ENCODE measurements at places on chromosomes 3 and 15.

GRCh38 chr3:107847791-107848190 lies 243.0 kb downstream of the CD47 start:
- no peak for DNase-seq

DNA sequence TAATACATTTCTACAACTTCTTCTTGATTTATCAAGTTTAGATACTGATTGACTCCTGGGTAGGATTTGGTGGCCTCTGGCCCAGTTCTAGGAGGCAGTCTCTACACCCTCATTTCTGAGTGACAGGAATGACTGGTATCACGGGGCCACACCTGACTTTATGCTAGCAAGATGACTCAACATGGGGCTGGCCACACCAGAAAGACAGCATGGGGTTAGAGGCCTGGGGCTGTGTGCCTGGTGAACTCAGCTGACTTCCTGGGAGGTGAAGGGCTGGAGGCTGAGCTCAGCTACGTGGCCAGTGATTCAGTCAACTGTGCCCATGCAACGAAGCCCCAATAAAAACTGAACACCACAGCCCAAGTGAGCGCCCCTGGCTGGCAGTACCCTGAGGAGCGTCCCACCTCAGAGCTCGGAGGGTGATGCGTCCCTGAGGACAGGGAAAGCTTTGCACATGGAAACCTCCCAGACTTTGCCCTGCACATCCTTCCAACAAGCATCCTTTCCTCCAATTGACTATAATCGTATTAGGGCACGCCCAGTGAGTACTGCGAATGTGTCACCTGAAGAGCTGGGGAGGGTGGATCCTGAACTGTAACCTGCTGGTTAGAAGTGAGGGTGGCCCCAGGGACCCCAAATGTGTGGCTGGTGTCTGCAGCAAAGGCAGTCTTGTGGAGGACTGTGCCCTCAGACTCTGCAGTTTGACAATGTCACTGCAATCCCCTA lies 57.2 kb downstream of the NIPA2 start:
- no peak for DNase-seq

DNA sequence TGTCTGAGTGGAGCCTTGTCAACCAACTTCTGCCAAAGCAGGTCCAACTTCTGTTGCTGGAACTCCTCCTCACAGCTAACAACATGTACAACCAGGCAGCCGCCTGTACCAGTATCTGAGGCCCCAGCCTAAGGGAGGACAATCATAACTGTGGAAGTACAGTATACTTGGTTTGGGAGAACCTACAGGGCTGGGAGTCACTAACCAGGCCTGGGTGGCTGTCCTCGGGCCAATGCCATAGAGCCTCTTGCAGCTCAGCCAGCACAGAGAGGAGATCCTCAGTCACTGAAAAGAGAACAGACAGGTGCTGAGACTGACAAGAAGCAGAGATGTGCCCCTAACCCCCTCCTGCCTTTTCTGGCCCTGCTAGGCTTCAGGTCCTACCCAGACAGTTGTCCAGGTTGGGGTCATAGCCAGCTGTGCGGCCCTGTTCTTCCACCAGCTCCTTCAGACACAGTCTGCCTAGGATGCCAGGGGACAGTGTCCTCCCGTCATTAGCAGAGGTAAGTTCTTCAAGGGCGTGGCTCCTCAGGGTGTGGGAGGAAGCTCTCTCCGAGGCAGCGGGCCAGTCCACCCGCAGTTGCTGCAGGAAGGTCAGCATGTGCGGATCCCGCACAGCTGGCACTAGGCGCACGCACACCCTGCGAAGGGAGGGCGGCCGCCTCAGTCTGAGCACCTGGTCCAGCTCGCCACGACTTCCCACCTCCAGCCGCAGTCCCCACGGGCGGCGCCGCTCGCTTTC lies 980 bp downstream of the DALRD3 start:
- no peak for DNase-seq

- no peak for DNase-seq
Observed at GRCh38 chr15:60563539-60564404, 84.8 kb upstream of the ICE2 start.

DNA sequence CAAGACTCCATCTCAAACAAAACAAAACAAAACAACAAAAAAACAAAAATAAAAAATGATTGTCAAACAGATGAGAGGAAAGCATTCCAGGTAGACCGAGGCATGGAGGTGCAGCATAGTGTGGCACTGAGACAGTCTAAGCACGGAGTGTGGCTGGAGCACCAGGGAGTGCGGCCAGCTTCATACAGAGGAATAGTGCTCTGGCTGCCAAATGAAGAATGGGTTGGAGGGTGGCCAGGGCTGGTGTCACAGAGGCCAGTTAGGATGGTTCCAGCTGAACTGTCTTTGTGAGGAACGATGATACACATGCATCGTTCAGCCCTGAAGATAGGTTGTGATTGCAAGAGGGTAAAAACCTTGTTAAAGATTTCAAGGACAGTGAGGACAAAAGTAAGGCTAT lies 28.3 kb downstream of the MITF start:
- no peak for DNase-seq

DNA sequence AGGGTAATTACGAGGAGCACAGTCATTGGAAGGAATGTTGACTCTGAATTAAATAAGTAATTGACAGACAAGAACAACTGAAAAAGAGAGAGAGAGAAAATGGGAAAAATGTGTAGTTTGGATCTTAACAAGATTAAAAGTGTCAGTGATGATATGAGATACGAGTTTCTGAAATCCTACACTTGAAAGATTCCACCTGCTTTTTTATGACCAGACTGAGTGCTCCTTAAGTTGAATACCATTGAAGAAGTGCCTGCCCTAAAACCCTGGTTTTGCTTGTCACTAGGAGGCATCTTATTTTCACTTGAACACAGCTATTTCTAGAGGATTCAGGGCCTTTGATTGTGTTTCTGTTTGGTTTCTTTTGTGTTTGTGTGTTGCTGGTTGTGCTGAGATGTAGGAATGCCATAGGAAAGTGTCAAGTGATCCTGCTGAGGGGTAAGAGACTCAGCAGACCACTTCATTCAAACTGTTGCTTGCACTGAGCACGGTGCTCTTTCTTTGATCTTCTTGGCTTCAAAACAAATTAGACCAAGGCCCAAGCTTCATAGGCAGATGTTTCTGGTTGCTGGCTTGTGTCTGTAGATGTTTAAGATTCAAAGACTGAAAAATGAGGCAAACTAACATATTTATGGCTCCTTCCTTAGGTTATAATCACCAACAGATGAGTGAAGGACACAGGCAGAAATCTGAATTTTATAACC lies 17.2 kb upstream of the ABHD10 start:
- no peak for DNase-seq

GRCh38 chr3:188179006-188179966 lies 25.3 kb downstream of the LPP start:
- no peak for DNase-seq

- DNase-seq = no peak
Observed at GRCh38 chr3:134796281-134797056, 1.4 kb downstream of the EPHB1 start.

DNA sequence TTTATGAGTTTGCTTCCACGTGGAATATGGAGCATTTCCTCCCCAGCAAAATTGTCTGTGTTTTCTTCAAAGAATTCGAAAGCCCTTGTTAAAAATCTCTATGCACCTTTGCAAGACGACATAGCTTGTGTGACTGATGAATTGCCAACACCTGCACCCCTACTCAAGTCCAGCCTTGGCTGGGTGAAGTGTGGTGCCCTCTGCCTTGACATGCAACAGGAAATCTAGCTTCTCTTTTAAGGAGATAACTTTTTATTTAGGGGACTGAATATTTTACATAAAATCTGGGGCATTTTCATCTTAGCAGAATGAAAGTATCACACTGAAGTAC lies 647 bp downstream of the HMG20A start:
- DNase-seq = no peak

DNA sequence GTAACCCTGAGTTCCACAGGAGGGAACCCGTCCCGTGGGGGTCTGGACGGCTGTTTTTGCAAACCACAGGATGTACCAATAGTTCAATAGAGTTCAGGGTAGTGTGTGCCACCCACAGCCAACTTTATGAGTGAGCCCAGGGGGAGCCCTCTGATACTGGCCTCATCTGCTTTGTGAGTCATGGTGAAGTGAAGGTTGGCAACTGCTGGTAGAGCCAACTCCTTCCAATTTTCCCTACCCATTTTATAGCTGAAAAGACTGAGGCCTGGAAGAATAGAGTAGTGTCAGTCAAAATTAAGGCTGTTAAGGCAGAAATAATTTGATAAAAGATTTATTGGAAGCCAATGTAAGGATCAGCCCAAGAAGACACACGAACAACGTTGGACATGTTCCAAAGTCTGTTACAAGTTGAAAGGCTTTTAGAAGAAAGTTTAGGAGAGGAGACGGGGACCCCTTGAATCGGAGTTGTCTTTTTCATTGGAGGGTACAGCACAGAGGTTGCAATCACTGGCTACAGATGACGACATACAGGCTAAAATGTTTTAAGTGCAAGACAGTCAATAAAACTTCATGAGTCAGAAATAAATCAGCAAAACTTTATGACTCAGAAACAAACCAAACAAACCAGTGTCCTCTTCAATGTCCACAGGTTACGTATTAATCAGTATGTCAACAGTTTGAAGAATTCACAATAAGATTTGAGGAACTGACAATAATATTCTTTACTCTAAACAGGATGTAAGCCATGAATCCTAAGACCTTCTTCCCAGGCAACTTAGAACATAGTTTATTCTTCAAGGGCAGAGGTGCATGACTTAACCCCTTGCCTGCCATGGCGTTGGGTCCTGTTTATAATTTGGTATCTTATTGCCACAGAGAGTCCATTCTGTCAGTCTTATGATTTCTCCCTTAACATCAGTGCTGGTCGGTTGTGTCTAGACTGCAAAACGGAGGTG lies 62.9 kb upstream of the NR2E3 start:
- DNase-seq = no peak

GRCh38 chr3:164460851-164461250 lies 617.4 kb downstream of the SI start:
- DNase-seq = no peak

DNA sequence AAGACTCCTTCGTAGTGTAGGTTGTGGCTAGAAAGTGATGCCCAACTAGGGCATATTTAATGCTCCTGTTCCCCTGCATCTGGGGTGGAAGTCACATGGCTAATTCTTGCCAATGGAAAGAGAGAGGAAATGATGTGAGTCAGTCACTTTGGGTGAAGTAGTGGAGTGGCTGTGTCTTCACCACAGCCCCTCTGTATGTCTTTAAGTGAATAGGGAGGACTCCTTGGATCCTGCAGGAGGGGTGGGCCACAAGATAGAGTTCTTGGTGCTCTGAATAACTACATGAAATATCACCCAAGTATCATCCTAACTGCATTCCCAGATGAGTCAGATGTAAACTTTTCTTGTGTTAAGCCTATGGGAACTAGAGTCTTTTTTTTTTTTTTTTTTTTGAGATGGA lies 17.8 kb upstream of the MB21D2 start:
- DNase-seq = no peak

- no peak for DNase-seq
Observed at GRCh38 chr15:68372291-68372811, 59.6 kb downstream of the ITGA11 start.

DNA sequence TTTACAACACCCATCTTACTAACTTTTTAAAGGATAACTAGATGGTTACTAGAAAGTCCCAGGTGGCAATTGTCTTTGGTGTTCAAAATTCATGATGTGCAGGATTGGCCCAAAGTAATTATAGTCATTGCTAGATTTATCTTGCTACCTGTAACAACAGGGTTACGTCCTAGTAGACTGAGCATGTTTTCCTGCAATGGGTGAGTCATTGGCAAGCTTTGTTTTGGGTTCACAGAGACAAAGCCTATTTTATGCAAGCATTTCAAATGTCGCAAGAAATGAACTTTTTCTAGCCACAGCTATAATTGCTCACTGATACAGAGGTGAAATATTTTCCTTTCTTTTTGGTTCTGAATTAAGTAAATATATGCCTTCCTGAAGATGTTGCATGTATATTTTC lies 267.6 kb downstream of the AGBL1 start:
- no peak for DNase-seq

DNA sequence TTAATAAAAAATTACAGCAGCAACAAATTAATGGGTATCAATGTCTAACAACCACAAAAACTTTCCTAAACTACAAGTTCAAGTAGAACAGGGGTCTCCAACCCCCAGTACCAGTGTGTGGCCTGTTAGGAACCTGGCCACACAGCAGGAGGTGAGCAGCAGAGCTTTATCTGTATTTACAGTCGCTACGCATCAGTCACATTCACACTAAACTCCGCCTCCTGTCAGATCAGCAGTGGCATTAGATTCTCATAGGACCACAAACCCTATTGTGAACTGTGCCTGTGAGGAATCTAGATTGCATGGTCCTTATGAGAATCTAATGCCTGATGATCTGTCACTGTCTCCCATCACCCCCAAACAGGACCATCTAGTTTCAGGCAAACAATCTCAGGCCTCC lies 18.5 kb upstream of the LIPC start:
- no peak for DNase-seq

DNA sequence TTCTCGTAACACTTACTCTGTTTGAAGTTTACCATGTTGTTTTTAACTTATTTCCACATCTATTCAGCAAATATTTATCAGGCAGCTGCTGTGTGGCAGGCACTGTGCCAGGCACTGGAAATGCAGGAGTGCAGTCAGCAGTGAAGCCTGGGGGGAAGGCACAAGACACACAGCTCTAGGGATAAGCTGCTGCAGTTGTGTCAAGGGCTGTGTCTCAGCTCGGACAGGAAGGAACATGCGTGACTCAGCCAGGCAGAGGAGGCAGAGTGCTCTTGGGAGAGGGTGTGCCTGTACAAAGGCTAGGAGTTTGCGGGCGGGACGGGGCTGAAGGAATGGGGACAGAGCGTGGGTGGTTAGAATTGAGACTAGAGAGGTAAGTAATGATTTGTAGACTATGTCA lies 24.7 kb downstream of the LYSMD4 start:
- no peak for DNase-seq

DNA sequence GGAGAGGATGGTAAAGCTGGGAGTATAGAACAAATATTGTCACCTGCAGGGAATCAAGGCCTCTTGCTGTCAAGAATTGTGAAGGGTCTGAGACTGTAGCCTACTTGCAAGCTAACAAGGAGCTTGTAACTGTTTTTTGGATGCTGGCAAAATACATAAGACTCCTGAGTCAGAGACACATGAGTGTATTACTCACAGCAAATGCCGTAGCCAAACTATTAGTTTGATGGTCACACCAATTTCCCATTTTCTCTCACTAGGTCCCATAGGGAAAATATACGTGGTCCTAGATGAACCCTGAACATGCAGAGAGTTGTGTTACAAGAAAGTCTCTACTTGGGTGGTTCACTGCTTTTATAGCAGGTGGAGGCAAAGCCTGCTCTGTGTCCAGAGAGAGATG lies 44.7 kb upstream of the LIPC start:
- DNase-seq = no peak

- no peak for DNase-seq
Observed at GRCh38 chr15:63136742-63137141, 15.1 kb downstream of the LACTB start.

DNA sequence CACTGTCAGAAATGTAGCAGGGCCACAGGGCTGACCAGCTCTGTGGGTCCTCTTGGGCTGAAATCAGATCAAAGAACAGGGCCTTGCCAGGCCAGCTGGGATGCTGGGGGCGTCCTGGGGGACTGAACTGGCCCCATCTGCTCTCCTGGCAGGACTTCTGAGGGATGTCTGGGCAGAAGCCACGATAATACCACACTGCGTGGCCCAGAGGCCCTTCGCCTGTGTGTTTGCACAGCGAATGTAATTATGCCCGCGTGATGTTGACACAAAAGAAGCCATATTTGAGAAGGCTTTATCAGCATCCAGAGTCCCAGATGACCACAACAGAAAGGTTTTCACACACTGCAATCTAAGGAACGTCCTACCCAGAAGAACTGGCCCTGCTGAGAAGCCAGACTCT lies 174.0 kb downstream of the RAB11A start:
- DNase-seq = no peak

- no peak for DNase-seq
Observed at GRCh38 chr3:138854940-138855339, 20.2 kb upstream of the PIK3CB start.

Data from KG1 (cell line).